ENCODE measurements at places on chromosomes 13 and 19. TPM values are rescaled to one million over a fixed set of nuclear protein-coding genes. Genes with fewer than 3 reads are reported as not detected.

DNA sequence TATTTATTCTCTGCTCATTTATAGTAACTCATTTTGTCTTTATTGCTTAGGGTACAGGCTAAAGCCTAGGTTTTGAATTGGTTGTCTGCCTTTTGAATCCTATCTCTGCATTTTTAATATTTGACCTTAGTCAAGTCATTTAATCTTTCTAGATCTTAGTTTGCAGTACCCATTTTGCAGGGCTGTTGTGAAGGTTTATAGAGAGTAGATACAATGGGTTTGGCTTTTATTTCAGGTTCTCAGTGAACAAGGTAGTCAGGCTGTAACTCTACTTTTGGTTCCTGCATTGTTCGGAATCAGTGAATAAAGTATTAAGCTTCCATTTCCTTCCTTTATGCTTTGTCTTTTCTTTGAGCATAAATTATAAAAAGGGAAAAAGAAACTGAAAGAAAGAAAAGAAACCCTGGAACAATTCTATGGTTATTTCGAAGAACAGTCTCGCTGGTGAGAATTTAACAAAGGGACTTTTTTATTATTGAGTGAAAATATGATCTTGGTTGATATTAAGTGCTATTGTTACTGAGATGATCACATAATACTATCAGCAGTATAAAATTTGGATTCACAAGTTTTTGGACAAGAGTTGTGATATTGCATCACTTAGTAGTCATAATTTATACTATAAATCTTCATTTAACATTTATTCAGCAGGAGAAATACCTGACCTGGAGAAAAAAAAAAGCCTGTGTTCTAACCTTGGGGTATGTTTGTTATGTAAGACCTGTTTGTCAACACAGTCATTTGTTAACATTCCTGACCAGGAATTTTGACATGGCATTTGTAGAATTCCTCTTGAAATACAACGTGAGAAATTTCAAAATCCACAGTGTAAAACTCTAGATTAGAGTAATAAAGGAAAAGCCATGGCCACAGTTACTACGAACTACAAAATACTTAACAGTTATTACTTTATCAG lies 91.3 kb downstream of the ZMYM2 start:
- no peak for DNase-seq

DNA sequence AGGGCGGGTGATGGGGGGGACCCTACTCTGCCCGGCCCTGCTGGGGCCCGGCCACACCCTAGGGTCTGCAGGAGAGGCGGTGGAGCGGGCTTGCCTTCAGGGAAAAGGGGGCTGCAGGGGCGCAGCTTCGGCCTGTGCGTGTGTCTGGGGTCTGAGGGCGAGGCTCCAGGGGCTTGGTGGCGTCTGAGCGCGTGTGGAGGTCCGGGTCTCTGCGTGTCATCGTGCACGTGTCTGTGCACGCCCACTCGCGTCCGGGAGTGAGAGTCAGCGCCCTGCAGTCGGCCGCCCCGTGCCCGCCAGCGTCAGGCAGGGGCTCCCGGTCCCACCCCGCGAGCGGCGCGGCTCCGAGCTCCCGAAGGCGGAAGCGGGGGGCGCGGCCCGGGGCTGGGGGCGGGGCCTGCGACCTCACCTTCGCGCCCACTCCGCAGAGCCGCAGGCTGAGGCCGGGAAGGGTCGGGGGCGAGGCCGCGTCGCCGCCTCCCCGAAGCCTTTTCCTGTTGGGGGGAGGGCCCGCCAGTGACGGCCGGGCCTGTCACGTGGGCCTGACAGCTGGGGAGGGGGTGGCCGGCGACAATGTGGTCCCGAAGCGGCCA lies at the start of gene ARHGAP45:
ARHGAP45 (plus strand) TSS at position 420 of the 593 bp plus-strand sequence. CDS start 239 bp downstream, outside the sequence.
- DNase-seq, result no peak

GRCh38 chr19:19170053-19170872 lies at the start of gene MEF2B:
Gene MEF2B (minus strand): TSS chr19:19170263. CDS start chr19:19150735, 19,528 bp downstream.
- DNase-seq, result no peak

DNA sequence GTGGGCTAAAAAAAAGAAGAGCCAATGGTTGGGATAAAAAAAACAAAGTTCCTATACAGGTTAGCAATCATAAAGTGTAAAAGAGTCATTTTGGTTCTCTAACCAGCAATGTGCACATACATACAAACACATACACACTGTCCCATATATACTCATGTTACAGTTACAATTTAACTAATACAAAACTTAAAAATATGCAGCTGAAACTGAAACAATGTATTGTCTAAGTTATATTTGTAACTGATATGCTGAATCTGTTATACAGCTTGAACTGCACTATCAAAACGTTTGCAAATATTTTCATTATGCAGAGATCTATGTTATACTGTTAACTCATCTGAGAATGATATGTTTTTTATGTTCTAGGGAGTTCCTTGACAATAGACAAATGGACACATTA lies 173.7 kb downstream of the KLF12 start:
- DNase-seq, result no peak

Gene ZNF799
- 7.5 TPM for total RNA-seq
